ENCODE measurements at places on chromosomes 11 and 22. TPM values are rescaled to one million over a fixed set of nuclear protein-coding genes. Genes with fewer than 3 reads are reported as not detected.

PANX2 gene
- total RNA-seq: 0.12 TPM

TIGD3 gene
- total RNA-seq: 2.2 TPM

CRYBB2 gene
- not detected for total RNA-seq

KRTAP5-9 gene
- not detected for total RNA-seq

LGR4 gene
- 7.7 TPM for total RNA-seq

DBX1 gene
- not detected for total RNA-seq

GATD1 gene
- total RNA-seq: 46.1 TPM

EWSR1 gene
- total RNA-seq: 159 TPM

OR52E8 gene
- not detected for total RNA-seq

TSPAN32 gene
- total RNA-seq: 6.0 TPM

RIMBP3B gene
- total RNA-seq: 1.3 TPM

All from MG63 (cell line).